ENCODE measurements at places on chromosomes 16 and 17. TPM values are rescaled to one million over a fixed set of nuclear protein-coding genes. Genes with fewer than 3 reads are reported as not detected.

Gene MMP28
- 25.6 TPM for total RNA-seq

GRCh38 chr16:25140459-25140858 is 28.9 kb downstream of the LCMT1 start:
- DNase-seq = no peak

GRCh38 chr16:9679213-9679767 is 502.9 kb downstream of the GRIN2A start:
- DNase-seq = no peak

GRCh38 chr16:49019831-49020230 is 261.8 kb downstream of the CBLN1 start:
- DNase-seq = no peak

Gene RAB26
- total RNA-seq = not detected

Gene PDF
- 20.2 TPM for total RNA-seq

Measured in breast epithelium (tissue), 4 donors.